RWPE2 (cell line): ENCODE measurements at places on chromosomes 4 and X.

DNA sequence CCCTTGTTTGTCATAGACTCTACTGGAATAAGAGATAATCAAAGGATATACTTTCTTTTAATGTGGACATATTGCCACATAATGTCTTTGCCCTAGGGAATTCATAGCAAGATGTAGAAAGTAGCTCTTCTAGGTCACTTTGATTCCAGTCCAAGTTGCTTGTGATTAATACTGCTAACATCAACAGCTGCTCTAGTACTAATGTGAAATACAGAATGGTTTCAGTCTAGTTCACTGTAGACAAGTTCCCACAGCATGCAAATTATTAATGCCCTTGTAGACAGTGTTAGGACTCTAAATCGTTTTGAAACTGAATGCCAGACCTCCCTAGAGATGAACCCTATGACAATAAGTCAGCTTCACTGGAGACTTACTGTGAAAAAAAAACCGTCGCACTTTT, 494.6 kb upstream of the ATOH1 start:
- DNase-seq: no peak

DNA sequence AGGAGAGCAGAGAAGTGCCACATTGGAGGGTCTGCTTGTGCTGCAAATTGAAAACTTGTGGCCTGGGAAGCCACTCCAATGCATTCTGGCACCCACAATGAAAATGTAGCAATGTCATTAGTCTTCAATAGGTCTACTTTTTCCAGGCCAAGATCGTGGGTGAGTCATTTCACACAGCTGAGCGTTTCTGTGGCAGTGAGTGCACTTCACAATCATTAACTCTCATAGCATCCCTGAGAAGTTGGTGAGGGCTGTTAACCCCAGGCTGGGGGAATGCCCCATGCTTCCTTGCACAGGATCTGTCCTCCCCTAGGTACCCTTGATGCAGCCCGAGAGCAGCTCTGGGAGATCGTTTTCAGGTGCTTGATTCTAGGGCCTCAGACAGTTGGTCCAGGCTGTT, 196.8 kb upstream of the ATP6AP2 start:
- no peak for DNase-seq

GRCh38 chr4:125750828-125751466, 436.2 kb downstream of the FAT4 start:
- no peak for DNase-seq

DNA sequence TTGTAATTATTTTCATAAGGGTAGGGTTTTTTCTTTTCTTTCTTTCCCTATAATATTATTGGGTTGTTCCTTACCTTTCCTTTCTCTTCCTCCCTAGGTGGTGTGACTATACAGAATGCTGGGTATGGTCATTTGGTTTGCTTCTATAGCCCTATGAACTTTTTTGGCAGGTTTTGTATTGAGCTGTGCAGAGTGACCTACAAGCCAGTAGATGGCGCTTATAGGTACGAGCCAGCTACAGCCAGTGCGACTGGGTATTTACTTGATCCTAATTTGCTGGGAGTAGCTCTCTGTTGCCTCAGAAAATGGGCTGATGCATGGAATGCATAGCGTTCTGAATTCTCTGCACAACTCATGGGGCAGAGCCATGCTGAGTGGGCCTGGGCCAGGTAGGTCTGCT, 423.3 kb downstream of the MAGEE1 start:
- no peak for DNase-seq

GRCh38 chr4:30268370-30268769, 451.8 kb upstream of the PCDH7 start:
- DNase-seq: no peak

DNA sequence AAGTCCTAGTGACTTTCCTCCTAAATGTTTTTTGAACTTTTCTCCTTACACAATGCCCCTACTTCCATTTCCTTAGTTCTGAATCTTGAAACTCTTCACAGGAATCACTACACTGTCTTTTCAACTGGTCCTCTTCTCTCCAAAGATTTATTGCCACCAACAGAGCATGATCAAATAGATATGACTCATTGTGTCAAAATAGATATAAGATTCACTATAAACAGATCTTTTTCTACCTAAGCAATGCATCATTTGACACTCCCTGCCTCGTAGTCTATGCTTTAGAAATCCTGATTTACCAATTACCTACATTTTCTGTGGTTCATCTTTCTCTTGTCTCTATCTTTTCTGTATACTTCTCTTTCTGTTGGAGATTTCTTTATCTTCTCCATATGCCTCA, 789.6 kb upstream of the SLIT2 start:
- no peak for DNase-seq

GRCh38 chr4:21013501-21013900, 313.2 kb downstream of the PACRGL start:
- DNase-seq: no peak

DNA sequence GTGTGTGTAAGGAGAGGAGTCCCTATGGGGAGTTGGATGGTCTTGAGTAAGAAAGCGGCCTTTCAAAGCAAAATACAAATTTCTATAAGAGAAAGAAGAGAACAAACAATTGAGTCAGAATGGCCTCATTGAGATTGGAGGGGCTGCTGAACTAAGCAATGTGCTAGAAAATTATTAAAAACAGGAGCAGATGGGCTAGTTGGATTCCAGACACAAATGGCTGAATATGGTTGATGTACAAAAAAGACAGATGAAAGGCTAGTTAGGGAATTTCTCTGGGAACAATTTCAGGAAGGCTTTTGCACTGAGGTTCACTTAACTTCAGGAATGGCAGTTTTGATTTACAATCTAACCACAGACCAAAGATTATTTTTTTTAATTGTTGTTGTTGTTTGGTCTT, 1806.8 kb upstream of the TENM3 start:
- DNase-seq: no peak

- DNase-seq: no peak
Measured at GRCh38 chr4:21827575-21827974, 121.0 kb downstream of the KCNIP4 start.

DNA sequence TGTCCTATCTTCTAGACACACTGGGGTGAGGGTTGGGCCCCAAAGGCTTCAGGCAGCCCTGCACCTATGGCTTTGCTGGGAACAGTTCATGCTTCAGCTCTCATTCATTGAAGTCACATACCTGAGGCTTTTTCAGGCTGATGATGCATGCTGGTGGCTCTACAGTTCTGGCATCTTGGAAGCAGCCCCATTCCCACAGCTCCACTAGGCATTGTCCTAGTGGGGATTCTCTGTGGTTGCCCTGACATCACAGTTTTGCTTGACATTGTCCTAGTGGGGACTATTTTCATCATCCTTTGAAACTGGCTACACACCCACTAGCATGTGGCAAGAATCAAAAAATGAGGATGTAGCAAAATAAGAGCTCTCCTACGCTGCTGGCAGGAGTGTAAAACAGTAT, 37.7 kb upstream of the C4orf17 start:
- no peak for DNase-seq

- no peak for DNase-seq
Measured at GRCh38 chrX:11600578-11600977, 65.1 kb downstream of the ARHGAP6 start.

- no peak for DNase-seq
Measured at GRCh38 chr4:25280210-25280609, 32.4 kb upstream of the ZCCHC4 start.
